GM12892 (cell line): ENCODE measurements at places on chromosomes 5 and 9.

DNA sequence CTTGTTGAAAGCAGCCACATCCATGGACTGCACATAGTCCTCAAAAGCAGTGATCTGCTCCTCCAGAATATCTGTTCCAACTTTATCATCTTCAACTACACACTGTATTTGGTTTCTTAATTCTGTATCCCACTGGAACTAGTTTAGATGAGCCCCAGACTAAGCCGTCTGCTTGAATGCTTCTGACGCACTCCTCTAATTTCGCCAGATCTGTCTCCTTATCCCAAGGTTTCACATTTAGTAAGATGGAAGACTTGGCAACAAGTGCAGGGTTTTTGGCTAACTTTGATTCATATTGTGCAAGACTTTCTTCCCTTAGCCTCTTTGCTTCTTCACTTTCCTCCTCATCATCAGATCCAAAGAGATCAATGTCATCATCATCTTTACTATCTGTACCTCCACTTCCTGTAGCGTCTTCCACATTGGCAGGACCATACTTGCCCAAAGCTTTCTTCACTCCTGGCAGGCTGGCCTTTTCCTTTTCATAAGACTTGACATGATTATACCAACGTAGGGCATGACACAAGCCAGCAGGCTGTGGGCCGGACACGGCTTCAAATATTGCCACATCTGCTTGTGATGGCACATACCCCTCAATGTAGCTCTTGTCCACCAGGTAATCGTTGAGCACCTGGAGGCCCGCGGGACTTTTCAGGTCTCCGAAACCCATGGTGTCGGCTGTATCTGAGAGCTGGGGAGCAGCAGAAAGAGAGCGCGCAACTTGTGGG is 56.2 kb upstream of the PIK3R1 start:
- no peak for DNase-seq

DNA sequence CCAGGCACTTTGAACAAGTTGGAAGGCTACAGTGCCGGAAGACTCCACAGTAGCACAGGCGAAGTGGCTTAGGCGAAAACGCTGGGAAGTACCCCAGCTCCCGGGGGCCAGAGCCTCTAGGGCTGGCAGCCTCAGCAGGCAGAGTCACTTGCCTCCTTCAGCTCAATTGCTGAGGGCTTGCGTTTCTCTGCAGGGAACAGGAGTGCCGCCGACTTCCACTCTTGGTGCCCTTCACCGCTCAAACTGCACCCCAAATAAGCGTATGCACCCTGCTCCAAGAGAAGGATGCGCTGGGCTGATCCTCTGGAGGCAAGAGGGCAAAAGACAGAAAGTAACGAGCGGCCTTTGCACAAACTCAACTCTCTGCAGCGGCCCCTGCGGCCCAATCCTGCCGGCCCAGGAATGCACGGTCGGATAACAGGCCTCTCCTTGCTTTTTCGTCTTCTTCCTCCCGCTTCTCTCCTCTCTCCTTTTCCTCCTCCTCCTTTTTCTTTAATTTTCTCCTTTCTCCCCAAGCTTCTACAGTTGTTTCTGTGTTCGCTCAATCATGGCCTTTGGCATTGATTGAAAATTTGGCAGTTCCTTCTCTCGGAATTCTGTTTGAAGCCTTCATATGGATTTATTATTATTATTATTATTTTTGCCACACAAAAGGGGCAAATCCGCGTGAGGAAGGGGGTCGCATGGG is 1.1 kb upstream of the S1PR3 start:
- DNase-seq, result no peak

GRCh38 chr5:32462618-32463017 is 18.1 kb upstream of the ZFR start:
- DNase-seq, result no peak

- no peak for DNase-seq
Measured at GRCh38 chr9:33125461-33125860, 41.7 kb downstream of the B4GALT1 start.

- DNase-seq, result no peak
Measured at GRCh38 chr9:37486616-37487548, 1.1 kb downstream of the POLR1E start.

- DNase-seq, result no peak
Measured at GRCh38 chr5:130502702-130503101, 598.4 kb downstream of the CHSY3 start.

DNA sequence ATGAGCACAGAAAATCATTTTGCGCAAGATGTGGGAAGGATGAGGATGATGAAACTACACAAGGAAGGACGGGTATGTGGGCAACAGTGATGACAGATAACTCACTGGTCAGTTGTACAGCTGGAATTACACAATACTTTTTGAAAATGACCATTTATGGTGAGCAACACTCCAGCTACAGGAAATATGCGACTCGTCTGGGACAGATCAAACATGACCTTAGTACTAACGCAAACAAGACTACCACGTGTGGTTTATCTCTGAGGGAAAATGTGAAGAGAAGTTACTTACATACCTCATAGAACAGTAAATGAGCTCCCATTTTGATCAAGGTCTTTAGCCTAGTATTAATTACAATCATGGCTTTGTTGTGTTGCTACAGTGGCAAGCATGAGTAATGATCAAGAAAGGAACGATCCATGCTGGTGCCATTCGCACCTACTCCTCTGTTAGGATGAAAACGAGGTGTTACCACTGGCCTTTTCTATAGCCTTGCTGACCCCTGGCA is 456.9 kb downstream of the BNC2 start:
- DNase-seq, result no peak

- no peak for DNase-seq
Measured at GRCh38 chr9:68851657-68852056, 146.6 kb downstream of the PIP5K1B start.

GRCh38 chr5:159227452-159227851 is 18.1 kb upstream of the RNF145 start:
- DNase-seq, result no peak
